A673 (cell line): ENCODE measurements at places on chromosomes 1 and 21.

DNA sequence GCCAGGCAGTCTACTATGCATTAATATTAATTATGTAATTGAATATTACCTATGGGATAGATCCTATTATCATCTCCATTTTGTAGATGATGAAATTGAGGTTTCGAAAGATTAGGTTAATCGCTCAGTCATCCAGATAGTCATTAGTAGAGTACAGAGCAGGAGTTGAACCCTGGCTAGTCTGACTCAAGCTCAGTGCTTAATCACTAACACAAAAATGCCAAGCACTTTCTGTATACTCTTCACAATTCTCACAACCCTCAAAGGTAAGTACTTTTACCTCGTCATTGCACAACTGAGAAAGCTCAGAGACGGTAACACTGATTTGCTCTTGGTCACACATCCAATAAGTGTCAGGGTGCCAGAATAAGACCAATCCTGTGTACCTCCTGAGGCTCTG lies 280.2 kb upstream of the PLXNA2 start:
- peaks cover 21% of the 10 kb centered on the region for H3K27me3 ChIP-seq
- no peak for DNase-seq
- no peaks in the 10 kb centered on the region for H3K36me3 ChIP-seq
- H3K27ac ChIP-seq = no peak overlapping the region
- H3K4me3 ChIP-seq = no peak overlapping the region
- no peaks in the 10 kb centered on the region for H3K4me1 ChIP-seq

DNA sequence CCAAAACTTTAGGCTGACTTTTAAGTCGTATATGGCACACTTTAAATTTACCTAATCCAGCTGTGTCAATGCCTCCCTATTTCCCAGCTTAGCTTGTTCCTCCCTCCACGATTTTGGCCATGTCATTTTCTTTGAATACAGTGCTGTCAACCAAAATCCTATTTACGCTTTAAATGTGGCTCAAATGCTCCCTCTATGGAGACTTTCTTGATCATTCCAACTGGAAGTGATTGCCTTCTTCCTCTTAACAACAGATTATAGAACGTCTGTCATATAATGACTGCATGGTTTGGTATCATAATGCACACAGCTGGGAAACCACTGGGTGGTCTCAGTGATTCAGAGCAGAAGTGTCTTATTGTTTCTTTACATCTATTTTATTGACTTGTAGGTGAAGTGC lies 18.9 kb upstream of the BATF3 start:
- no peak overlapping the region for H3K4me3 ChIP-seq
- H3K27me3 ChIP-seq = no peaks in the 10 kb centered on the region
- peak; percentile 70 for DNase-seq
- H3K27ac ChIP-seq = no peak overlapping the region
- H3K4me1 ChIP-seq = peaks cover 7% of the 10 kb centered on the region

- H3K4me1 ChIP-seq = no peaks in the 10 kb centered on the region
- H3K4me3 ChIP-seq = no peak overlapping the region
- no peaks in the 10 kb centered on the region for H3K36me3 ChIP-seq
- no peak overlapping the region for H3K27ac ChIP-seq
- H3K27me3 ChIP-seq = no peaks in the 10 kb centered on the region
- DNase-seq = no peak
Observed at GRCh38 chr1:174837386-174837785, 162.4 kb upstream of the CACYBP start.

DNA sequence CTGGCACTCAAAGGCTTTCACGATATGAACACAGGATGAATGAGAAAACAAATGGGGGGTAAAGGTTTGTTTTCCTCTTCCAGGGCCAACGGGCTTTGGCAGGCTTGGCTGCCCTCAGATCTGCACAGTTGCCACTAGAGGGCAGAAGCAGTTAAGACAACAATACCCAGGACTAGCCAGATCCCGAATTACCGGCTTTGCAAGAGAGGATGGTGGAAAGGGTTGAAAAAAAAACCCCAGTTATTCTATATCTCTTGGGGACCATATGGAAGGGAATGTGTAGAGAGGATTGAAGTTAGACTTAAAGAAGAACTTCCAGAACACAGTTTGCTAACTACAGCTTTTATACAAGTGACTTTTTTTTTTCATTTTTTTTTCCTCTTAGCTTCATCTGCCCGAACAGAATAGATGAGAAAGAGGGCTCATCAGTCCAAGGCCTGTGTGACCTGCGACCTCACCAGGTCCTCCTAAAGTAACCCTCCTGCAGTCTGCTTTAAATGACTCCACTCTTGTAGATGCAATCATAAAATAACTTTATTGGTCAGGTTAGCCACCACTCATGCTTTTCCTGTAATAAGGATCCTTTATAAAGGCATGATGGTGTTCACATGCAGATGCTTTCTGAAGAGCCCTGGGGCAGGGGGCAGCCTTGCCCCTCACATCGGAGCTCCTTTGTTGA lies 10.7 kb downstream of the FMOD start:
- peaks cover 8% of the 10 kb centered on the region for H3K27me3 ChIP-seq
- no peaks in the 10 kb centered on the region for H3K36me3 ChIP-seq
- no peaks in the 10 kb centered on the region for H3K4me1 ChIP-seq
- no peak overlapping the region for H3K27ac ChIP-seq
- no peak overlapping the region for H3K4me3 ChIP-seq
- DNase-seq = peak; percentile 90

DNA sequence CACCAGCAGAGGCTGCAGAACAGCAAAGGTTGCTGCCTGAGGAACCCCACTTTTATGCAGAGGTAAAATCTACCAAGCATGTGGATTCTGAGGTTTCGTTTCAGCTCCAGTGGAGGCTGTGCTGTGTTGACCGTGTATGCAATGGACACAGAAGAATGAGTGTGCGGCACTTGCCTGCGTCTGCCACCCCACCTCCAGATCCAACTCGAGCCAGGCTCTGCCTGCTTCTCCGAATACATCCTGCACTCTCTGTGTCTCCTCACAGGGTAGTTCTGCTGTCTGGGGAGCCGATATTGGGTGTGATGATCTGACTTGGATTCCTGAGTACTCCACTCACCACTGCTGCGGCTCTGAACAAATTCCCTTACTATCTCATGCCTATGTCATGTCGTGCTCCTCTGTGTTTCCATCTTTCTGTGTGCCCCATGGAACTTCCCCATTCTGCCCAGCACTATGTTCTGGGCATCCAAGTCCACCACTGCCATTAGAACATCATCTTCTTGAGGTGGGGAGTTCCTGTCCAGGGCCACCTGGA lies 129.8 kb downstream of the SLC45A1 start:
- peaks cover 7% of the 10 kb centered on the region for H3K36me3 ChIP-seq
- no peaks in the 10 kb centered on the region for H3K27me3 ChIP-seq
- DNase-seq = no peak
- no peak overlapping the region for H3K4me3 ChIP-seq
- peaks cover 11% of the 10 kb centered on the region for H3K4me1 ChIP-seq
- H3K27ac ChIP-seq = no peak overlapping the region

DNA sequence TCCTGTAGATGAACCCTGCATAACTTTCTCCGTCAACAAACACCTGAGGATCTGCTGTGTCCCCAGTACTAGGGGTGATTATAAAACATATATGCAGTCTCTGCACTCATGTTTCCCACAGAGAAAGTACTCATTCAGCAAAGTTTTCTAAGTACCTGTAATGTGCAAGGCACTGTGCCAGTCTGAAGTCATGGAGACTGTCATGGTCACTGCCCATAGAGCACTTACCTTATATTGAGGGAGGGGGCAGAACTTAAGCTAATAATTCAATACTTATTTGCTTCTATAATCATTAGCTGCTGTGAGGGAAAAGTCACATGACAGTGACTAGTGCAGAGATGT lies 41.2 kb downstream of the MAP3K21 start:
- H3K27me3 ChIP-seq = no peaks in the 10 kb centered on the region
- no peak overlapping the region for H3K4me3 ChIP-seq
- peaks cover 6% of the 10 kb centered on the region for H3K4me1 ChIP-seq
- H3K27ac ChIP-seq = no peak overlapping the region
